ENCODE measurements at places on chromosomes 7 and 10. TPM values are rescaled to one million over a fixed set of nuclear protein-coding genes. Genes with fewer than 3 reads are reported as not detected.

Gene SFTPA1
- 3,820 TPM for total RNA-seq

GRCh38 chr7:81684514-81685269 is 85.2 kb downstream of the HGF start:
- peak; percentile 93 for DNase-seq

DNA sequence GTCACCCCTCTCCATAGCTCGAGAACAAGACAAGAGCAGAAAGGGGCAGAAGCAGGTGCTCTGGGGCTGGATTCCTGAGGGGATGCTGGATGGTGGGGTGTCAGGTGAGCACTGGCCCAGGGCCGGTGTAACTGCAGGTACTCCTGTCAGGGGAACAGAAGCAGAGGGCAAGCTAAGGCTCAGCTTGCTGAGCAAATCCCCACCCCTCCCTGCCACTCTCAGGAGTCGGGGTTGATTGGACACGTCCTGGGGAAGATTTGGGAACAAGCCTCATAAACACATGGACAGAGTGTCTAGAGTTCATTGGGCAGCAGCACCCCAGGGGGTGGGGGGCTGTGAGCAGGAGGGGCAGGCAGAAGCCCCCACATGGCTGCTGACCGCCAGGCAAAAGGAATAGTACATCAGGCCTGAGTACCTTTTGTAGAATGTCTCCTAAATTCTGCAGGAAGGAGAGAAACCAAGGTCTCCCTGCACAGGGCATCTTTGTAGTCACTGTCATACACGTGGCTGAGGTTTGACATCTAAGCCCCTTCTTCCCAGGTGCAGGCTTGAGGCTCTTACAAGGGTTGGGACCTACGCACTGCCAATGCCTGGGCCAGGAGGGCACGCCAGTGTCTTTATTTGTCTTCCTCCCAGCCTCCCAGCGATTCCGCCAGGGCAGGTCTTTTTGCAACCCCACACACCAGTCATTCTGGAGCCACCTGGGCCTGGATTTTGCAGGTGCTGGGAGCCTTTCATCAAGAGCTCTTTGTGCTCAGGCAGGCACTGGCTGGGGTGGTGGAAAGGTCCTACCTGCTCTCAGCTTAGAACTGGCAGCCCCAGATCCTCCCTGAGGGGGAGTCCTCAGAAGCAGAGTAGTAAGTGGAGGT is 2.8 kb downstream of the CALML3 start:
- peak; percentile 48 for DNase-seq

Gene C7orf57
- total RNA-seq: 14.5 TPM

Gene HABP2
- 1.2 TPM for total RNA-seq

DNA sequence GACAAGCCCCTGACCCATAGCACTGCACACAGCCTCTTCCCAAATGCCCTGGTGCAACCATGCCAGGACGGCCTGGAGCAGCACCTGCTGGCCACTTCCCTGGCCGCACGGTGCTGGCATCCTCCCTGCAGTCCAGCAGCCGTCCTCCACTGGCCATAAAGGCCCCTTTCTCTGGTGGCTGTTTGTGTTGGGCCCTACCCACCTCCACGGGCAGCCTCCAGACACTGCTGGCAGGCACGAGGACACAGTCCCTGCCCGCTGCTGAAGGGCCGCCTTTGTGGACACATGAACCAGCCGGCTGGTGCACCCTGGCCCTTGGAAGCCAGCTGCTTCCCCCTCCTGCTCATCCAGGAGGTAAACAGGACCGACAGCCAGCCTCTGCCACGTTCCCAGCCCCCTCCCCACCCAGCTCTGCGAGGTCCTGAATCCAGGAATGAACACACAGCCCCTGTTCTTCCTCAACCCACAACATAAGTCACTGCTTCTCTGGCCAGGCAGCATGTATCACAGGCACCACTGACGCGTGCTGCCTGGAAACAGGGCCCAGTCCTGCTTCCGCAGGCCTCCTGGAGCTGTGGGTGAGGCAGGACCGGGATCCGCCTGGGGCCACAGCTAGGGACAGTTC is 43.8 kb downstream of the SPOCK2 start:
- DNase-seq: peak; percentile 69

- peak; percentile 79 for DNase-seq
Measured at GRCh38 chr7:22723181-22723601, 3.8 kb upstream of the IL6 start.

- DNase-seq: no peak
Measured at GRCh38 chr10:124626759-124627380, 117.3 kb downstream of the FAM53B start.

Gene NODAL
- total RNA-seq: not detected

DNA sequence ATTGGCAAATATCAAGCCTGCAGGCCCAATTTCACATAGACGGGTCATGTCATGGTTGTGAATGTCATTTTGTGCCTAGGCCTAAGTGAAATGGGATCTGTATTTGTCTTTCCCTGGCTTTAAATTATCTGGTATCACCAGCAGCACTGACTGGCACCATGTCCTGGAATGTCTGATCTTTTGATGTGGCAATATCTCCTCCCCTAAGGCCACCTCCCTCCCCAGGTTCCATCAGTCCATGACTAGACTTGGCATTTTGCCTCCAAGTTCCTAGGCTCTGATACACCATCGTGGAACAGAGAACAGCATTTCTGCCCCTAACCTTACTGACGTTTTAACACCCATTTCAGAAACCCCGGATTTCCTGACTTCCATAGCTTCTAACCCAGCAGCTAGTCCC is 513.9 kb downstream of the GALNT17 start:
- DNase-seq: no peak

Gene HMX2
- total RNA-seq: not detected

DNA sequence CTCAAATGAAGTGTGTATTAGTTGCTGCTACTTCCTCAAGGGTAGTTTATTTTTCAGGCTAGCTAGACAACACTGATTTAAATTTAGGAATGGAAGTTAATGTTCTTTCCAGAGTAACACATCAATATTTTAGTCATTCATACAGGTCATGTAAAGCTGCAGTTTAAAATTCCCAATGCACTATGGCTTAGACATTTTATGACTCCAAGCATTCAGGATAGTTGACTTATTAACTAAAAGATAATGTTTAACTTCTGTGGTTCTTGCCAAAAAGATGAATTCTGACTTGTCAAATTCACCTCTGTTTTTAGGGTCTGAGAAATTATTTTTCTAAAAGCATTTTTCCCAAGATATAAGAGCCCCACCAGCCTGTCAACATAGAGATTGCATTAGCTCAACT is 131.9 kb downstream of the TFPI2 start:
- no peak for DNase-seq

- DNase-seq: peak; percentile 78
Measured at GRCh38 chr7:42236266-42236975, 588 bp downstream of the GLI3 start.

- DNase-seq: peak; percentile 25
Measured at GRCh38 chr7:85774986-85775385, 588.1 kb upstream of the SEMA3D start.

DNA sequence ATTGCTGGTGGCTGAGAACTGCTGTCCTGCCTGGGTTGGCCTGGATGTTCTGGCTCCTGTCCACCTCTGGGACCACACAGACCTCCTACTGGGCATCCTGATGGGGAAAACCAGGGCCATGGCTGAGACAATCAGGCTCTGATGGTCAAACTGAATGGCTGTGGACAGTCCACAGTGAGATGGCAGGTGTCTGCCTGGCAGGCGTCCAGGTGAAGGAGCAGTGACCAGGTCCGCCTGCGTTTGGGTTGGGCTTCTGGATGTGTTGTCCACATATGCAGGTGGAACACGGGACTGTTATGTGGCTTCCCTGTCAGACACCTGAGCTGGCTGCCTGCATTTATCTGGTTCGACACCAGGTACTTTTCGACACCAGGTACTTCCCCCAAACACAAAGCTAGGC is 241.7 kb downstream of the BUB3 start:
- no peak for DNase-seq

Gene RHBDD2
- 102 TPM for total RNA-seq

Gene GPAM
- 21.8 TPM for total RNA-seq

DNA sequence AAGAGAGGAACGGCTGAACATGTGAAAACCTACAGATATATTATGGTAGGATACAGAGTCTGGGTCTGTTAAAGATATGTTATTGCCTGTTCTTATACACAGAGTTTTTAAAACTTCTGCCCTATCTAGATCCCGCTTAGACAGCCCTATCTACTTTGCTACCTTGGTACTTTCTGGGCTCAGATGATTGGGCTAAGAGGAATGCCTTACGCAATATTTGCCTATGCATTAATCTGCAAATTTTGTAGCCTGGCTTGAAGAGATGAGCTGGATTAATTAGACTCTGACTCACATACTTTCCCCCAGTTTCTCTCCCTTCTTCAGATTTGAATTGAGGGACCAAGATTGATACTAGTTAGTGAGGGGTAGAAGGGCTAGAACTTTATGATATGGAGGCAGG is 33.6 kb upstream of the A1CF start:
- no peak for DNase-seq

GRCh38 chr10:132363921-132364593 is 32.1 kb downstream of the LRRC27 start:
- peak; percentile 38 for DNase-seq

Gene LIPJ
- total RNA-seq: 0.14 TPM

Measured in lung (tissue), 17 donors.